ENCODE measurements at places on chromosomes 16 and 17. TPM values are rescaled to one million over a fixed set of nuclear protein-coding genes. Genes with fewer than 3 reads are reported as not detected.

ATP2A1 gene
- total RNA-seq = 2.5 TPM

NPIPA2 gene
- total RNA-seq = 6.9 TPM

PNMT gene
- total RNA-seq = not detected

HBA2 gene
- total RNA-seq = not detected

UBN1 gene
- 45.3 TPM for total RNA-seq

PDILT gene
- not detected for total RNA-seq

SHISA6 gene
- not detected for total RNA-seq

CNOT1 gene
- 150 TPM for total RNA-seq

CCL8 gene
- total RNA-seq = not detected

- H3K27me3 ChIP-seq = no peaks in the 10 kb centered on the region
- H3K4me1 ChIP-seq = peaks cover 30% of the 10 kb centered on the region
- H3K4me3 ChIP-seq = peak within 1 kb of the TSS; percentile 48
- peak within 1 kb of the TSS; percentile 38 for H3K27ac ChIP-seq
- DNase-seq = peak; percentile 84
These were observed at the start of gene AMDHD2 for GRCh38 chr16:2520097-2520783. TSS of gene AMDHD2 (plus strand) at chr16:2520371. CDS start at chr16:2520459, 88 bp downstream.

DNA sequence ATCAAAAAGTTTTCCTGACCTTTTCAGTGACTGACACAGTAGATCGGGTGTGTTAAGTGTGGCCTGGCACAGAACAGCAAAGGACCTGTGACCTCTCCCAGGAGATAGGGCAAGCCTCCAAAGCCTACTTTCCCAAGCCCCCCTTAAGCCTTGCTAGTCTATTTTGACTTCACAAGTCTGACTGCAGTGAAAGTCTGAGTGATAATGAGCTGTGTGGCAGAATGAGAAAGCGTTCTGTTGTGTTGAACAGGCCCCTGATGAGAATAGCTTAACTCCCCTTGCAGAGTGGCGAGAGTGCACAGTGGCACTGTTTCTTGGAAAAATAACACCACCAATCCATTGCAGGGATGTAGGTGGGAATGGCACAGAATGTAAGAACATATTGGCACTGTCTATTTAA is 32.8 kb downstream of the MMD start:
- DNase-seq = no peak
- H3K36me3 ChIP-seq = no peaks in the 10 kb centered on the region
- H3K4me1 ChIP-seq = no peaks in the 10 kb centered on the region
- no peak overlapping the region for H3K27ac ChIP-seq

- H3K4me1 ChIP-seq = peaks cover 10% of the 10 kb centered on the region
- no peak overlapping the region for H3K27ac ChIP-seq
- peaks cover 67% of the 10 kb centered on the region for H3K27me3 ChIP-seq
- DNase-seq = peak; percentile 6
- H3K4me3 ChIP-seq = no peak overlapping the region
These were observed 2.3 kb downstream of the NGFR start for GRCh38 chr17:49497148-49498028.

- H3K36me3 ChIP-seq = no peaks in the 10 kb centered on the region
- peaks cover 9% of the 10 kb centered on the region for H3K4me1 ChIP-seq
- H3K4me3 ChIP-seq = no peak overlapping the region
- peaks cover 8% of the 10 kb centered on the region for H3K27me3 ChIP-seq
These were observed 13.8 kb upstream of the TMEM98 start for GRCh38 chr17:32914181-32914580.

DNA sequence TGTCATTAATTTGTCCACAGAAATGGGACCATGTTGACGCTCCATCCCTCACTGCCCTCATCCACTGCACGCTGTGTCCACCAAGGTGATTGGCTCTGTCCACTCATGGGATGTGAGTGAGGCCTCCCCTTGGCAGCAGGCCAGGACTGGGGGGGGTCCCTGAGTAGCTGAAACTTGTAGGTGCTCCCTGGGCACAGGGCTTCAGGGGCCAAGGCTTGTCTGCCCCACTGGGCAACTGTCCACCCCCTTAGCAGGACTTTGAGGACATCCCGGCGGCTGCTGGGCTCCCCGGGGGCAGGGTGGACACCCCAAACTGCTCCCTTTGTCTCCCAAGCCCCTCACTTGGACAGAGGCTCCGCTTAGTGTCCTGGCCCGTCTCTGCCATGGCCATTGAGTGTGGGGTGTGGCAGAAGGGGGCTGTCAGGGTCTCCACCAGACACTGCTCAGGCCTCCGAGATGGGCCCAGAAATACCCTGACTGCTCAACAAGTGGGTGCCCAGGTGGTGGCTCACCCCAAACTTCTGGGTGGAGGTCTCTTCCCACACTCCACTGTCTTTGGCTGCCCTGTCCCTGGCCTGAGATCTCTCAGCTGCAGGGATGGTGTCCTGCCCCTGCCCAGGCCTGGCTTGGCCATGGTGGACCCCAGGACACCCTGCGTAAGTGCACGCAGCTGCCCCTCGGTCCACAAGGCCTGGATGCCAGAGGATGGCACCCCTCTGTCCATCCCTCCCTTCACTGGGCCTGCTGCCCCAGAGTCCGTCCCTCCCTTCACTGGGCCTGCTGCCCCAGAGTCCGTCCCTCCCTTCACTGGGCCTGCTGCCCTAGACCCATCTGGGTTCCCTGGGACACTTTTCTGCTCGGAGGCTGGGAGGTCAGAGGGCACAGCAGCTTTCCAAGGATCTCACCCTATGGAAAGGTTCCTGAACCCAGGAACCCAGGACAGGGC is 2.9 kb upstream of the RAB40C start:
- no peaks in the 10 kb centered on the region for H3K36me3 ChIP-seq
- DNase-seq = no peak
- no peaks in the 10 kb centered on the region for H3K27me3 ChIP-seq
- H3K4me3 ChIP-seq = no peak overlapping the region
- H3K4me1 ChIP-seq = peaks cover 16% of the 10 kb centered on the region

GRCh38 chr16:29790949-29791844 is 646 bp downstream of the KIF22 start:
- no peaks in the 10 kb centered on the region for H3K27me3 ChIP-seq
- H3K27ac ChIP-seq = peak overlapping the region; percentile 13
- peak overlapping the region; percentile 93 for H3K4me3 ChIP-seq
- H3K4me1 ChIP-seq = peaks cover 21% of the 10 kb centered on the region

DNA sequence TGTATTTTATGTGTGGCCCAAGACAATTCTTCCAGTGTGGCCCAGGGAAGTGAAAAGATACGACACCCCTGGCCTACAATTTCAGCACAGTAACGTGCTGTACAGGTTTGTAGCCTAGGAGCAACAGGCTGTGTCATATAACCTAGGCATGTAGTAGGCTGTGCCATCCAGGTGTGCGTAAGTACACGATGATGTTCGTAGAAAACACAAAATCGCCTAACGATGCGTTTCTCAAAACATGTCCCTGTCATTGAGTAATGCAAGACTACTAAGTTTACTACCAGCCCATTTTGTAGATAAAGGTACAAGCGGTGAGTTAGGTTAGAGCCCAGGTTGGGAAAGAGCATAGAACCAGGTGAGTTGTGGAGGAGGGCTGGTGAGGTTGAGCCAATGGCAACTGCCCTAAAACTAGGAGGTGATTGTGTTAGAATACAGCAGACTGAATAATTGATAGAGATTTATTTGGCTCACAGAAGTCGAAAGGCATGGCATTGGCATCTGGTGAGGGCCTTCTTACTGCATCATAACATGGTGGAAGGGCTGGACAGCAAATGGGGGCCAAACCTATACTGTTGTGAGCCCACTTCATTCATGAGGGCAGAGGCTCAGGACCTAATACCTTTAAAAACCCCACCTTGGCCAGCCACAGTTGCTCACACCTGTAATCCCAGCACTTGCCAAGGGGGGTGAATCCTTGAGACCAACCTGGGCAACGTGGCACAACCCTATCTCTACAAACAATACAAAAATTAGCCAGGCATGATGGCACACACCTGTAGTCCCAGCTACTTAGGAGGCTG is 4.2 kb downstream of the EIF1 start:
- H3K4me3 ChIP-seq = no peak overlapping the region
- DNase-seq = no peak
- H3K27ac ChIP-seq = no peak overlapping the region
- H3K4me1 ChIP-seq = peaks cover 17% of the 10 kb centered on the region

DNA sequence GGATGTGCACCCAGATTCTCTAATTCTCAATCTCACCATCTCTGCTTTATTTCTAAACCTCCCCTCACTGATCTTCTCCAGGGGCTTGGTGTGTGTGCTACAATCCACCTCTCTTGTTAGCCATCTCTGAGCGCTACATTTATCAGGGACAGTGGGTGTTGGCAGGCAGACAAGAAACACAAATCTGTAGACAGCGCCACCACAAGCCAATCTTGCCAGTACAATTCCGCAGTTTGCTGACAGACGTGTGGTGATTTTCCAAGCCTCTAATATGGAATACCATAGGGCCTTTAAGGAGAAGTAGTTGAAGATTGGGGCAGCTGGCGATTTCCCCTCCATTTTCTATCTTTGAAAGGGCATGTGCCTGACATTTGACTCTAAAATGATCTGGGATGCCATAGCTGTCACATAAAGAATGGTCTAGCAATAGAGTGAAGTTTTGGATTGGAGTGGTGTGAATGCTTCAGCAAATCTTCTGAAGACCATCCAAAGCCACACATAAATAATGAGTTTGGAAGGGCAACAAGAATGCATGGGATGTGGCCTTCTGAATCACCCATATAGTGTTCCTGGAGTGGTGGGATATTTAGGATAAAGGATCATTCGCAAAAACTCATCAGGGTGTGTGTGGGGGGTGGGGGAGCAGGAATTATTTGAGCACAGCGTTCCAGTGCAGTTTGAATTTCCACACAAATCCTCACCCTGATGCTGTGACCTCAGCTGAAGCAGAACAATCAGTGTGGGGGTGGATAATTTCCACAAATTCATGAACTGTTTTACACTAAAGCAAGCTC is 12.0 kb upstream of the ANKFN1 start:
- H3K36me3 ChIP-seq = no peaks in the 10 kb centered on the region
- no peak overlapping the region for H3K27ac ChIP-seq
- no peaks in the 10 kb centered on the region for H3K4me1 ChIP-seq
- no peaks in the 10 kb centered on the region for H3K27me3 ChIP-seq
- no peak for DNase-seq

DNA sequence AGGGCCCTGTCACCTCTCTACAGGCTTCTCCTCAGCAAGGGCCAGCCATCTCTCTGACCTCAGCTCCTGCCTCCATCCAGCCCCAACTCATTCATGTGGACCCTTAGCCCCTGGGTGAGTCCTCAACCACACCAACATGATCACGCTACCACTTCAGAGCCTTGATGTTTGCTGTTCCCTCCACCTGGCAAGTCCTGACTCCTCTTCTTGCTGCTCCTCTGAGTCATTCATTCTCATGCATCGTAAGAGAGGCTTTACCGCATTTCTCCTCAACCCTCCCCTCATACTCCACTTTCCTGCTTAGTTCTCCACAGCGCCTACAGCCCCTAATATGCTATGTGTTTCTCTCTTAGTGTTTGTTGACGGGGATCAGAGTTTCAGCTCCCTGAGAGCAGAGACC is 99.9 kb downstream of the C17orf67 start:
- H3K36me3 ChIP-seq = no peaks in the 10 kb centered on the region
- no peaks in the 10 kb centered on the region for H3K27me3 ChIP-seq
- H3K27ac ChIP-seq = no peak overlapping the region
- no peak for DNase-seq
- H3K4me3 ChIP-seq = no peak overlapping the region
- no peaks in the 10 kb centered on the region for H3K4me1 ChIP-seq

- no peak for DNase-seq
- H3K27me3 ChIP-seq = no peaks in the 10 kb centered on the region
- H3K36me3 ChIP-seq = no peaks in the 10 kb centered on the region
- H3K27ac ChIP-seq = no peak overlapping the region
- no peak overlapping the region for H3K4me3 ChIP-seq
These were observed 57.9 kb downstream of the BRIP1 start for GRCh38 chr17:61805399-61805798.

- no peaks in the 10 kb centered on the region for H3K27me3 ChIP-seq
- no peak overlapping the region for H3K4me3 ChIP-seq
- peaks cover 22% of the 10 kb centered on the region for H3K4me1 ChIP-seq
- DNase-seq = peak; percentile 61
These were observed 17.4 kb downstream of the ITPRIPL2 start for GRCh38 chr16:19130852-19131824.

GRCh38 chr17:72576289-72576759 is 455.5 kb downstream of the SOX9 start:
- H3K4me1 ChIP-seq = no peaks in the 10 kb centered on the region
- DNase-seq = no peak
- no peak overlapping the region for H3K4me3 ChIP-seq
- H3K27ac ChIP-seq = no peak overlapping the region
- H3K36me3 ChIP-seq = no peaks in the 10 kb centered on the region
- H3K27me3 ChIP-seq = no peaks in the 10 kb centered on the region

- no peaks in the 10 kb centered on the region for H3K27me3 ChIP-seq
- H3K4me3 ChIP-seq = no peak overlapping the region
- H3K4me1 ChIP-seq = no peaks in the 10 kb centered on the region
- no peak for DNase-seq
- H3K36me3 ChIP-seq = no peaks in the 10 kb centered on the region
These were observed 110.4 kb downstream of the PITPNC1 start for GRCh38 chr17:67487506-67487905.

GRCh38 chr17:36824678-36825101 is 112.6 kb upstream of the LHX1 start:
- H3K36me3 ChIP-seq = no peaks in the 10 kb centered on the region
- H3K4me3 ChIP-seq = no peak overlapping the region
- DNase-seq = no peak
- H3K4me1 ChIP-seq = no peaks in the 10 kb centered on the region
- H3K27ac ChIP-seq = no peak overlapping the region

DNA sequence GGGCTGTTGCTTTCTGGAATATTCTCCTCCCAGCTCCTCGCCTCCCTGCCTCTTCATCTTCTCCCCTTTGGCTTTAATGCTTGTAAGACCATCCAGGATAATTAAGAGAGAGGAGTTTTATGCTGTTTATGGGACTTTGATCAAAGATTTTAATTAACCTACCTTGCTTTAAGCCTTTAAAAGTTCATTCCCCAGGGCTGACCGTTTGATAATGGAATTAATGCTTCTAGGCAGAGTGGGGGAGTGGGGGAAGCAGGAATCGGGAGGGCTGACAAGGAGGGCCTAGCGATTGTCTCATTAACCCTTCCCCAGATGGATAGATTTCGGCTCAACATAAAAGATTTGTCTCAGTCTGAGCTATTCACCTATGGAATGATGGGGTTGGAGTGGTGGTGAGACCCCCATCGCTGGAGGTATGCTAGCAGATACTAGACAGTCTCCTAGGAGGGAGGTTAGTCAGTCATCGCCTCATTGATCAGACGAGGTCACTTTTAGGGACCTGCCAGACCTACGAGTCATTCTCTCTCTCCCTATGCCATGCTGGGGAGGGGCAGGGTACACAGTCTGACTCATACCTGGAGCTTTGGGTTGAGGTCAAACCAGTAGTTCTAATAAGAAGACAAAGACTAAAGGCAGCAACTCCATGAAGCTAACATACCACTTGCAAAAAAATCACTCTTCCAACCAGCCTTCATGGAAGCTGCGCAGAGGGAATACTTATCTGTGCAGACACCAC is 236.6 kb upstream of the NLRP1 start:
- H3K27ac ChIP-seq = no peak overlapping the region
- H3K4me1 ChIP-seq = peaks cover 11% of the 10 kb centered on the region
- DNase-seq = no peak
